Fibroblast of gingiva (primary cell): ENCODE measurements at places on chromosomes 4 and X.

DNA sequence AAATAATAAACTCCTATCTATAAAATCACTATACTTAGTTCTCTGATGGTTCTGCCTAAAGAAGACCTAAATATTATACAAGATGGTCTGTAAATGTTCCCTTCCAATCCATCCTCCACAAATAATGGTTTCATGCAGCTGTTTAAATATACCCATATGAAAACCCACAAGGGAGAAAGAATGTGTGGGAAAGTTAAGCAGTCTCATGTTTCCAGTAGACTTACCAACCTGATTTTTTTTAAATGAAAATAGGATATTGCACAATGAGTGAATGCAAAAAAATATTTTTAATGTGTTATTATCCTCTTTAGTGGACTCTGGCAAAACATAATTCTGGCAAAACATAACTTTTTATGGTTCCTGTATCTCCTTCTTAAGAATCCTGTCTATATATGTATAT lies 23.3 kb downstream of the CAMK2D start:
- peak; percentile 74 for DNase-seq

GRCh38 chr4:184648313-184649025 lies 778 bp downstream of the CASP3 start:
- peak; percentile 50 for DNase-seq

DNA sequence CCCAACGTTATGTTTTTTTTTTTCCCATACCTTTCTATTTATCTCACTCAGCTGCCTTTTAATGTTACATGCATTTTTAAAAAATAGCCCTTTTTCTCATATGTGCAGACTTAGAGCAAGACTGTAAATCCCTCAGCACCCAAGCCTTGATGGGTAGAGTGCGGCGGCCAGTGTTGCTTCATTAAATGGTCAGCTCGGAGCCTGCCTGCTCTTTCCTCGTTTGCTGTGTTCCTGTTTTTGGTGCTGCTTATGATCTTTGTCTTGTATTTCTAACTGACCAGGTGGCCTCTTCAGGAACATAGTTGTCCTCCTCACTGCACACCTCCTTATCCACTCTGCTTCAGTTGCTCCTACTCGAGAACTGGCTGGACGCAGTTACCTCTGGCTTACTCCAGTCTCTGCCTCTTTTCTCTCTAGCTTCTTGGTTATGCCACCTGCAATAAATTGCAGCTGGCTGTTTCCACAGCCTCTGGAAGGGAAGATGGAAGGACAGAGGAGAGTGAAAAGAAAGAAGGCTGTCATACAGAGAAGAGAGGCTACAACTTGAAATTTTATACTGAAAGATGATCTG lies 10.7 kb downstream of the RBPJ start:
- DNase-seq: no peak

DNA sequence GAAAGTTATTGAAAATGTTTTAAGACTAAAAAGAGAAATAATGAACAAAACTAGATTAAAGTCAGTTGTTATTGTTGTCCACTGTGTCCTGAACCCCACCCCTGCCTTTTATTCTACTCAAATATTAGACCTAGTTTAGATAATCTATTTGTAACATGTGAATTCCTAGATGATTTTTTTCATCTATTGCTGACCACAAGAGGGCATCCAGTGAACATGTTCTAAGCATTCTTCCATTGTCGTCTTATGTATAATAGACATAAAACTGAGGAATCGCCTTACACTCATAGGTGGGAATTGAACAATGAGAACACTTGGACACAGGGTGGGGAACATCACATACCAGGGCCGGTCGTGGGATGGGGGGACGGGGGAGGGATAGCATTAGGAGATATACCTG lies 36.4 kb upstream of the HPRT1 start:
- DNase-seq: peak; percentile 3

- DNase-seq: no peak
Measured at GRCh38 chr4:99860521-99860920, 33.7 kb downstream of the LAMTOR3 start.
